Activated CD4-positive, alpha-beta T cell treated with anti-CD3 and anti-CD28 coated beads, Interleukin-2, amount 50 U/mL, for 24 hours (primary cell): ENCODE measurements at places on chromosomes 11 and 22.

- DNase-seq, result no peak
Measured at GRCh38 chr11:117606211-117606610, 190.8 kb downstream of the DSCAML1 start.

DNA sequence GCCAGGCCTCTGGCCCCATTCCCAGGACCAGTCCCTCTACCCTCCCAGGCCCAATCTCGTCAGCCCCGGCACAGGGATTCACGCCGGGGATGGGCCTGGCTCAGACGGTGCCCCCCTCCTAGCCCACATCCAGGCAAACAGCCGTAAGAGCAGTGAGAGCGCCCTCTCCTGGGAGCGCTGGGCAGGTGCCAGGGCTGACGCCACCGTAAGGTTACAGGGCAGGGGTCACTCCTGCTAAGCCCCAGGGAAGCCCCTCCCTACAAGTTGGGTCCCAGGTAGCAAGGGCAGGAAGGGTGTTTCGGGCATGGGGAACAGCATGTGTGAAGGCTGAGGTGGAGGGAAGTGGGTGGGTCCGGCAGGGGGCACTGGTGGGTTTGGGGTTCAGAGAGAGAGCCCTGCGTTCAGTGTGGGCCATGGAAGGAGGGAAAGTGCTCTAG lies 19.2 kb upstream of the PPARA start:
- DNase-seq, result no peak

DNA sequence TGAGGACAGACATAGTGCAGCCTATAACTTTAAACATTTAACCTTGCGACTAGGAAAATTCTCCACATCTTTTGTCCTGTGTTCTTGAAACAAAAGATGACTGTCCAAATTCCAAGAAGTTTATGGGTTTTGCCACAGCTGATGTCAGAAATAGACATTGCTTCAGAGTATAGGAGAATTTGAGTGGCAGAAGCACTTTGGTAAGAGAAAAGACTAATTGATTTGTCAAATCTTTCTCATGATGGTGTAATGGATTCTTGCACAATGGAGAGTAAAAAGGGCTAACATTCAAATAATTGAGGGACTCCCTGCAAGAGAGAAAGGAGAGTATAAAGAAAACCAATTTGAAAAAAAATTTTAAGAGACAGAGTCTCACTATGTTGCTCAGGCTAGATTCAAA lies 25.3 kb downstream of the C11orf58 start:
- DNase-seq, result no peak

DNA sequence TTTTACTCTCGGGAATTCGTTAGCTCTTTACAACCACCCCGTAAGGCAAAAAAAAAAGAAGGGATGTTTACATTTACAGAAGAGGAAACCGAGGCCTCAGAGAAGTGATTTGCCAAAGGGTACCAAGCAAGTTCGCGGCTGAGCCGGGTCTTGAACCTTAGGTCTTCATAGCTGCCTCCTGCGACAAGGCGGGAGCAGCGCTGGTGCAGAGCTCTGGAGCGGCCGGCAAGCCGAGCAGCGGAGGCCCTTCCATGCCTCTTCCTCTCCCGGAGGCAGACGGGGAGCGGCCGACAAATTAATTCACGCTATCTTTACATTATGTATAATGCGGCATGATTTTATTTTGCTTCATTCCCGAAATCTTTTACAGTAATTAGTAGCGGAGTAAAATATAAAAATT lies 536.3 kb downstream of the INSC start:
- DNase-seq, result no peak

DNA sequence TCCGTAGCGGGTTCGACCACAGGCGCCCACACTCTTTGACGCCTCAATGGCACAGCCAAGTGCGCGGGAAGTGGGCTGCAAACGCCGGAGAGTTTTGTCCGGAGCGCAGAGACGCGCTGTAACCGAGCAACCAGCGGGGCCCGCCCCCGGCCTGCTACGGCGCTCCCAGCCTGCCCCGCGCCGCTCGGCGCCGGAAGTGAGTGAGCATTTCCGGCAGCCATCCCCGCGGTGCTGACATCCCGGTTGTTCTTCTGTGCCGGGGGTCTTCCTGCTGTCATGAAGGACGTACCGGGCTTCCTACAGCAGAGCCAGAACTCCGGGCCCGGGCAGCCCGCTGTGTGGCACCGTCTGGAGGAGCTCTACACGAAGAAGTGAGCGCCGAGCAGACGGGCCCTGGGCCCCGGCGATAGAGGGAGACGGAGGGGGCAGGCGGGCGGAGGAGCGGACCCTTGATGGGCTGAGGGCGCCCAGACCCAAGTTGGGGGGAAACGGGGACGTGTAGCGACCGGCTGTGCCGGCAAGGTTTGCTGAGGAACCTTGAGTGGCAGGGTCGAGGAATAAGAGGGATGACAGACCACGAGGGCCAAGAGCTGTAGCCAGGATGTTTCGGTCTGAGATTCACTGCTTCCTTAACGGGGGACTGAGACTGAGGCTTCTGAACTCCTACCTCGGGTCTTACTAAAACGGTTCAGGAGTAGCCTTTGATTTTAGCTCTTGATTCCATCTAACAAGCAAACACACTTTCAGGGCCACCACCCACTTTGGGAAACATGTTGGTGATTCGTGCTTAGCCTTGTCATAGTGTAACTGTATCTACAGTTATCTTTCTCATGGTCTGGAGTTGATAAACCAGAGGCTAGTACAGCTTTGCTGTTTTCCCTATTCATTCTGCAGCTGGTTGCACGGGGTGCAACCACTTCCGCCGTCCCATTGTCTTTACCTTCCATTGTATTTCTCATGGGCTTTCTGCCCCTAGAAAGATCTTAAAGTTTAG lies at the start of gene PSMD13:
PSMD13 (plus strand) TSS at position 203 of the 994 bp plus-strand sequence; CDS start at position 277, 74 bp downstream.
- DNase-seq, result peak; percentile 76

- no peak for DNase-seq
Measured at GRCh38 chr11:34192481-34193401, 87.3 kb downstream of the NAT10 start.

DNA sequence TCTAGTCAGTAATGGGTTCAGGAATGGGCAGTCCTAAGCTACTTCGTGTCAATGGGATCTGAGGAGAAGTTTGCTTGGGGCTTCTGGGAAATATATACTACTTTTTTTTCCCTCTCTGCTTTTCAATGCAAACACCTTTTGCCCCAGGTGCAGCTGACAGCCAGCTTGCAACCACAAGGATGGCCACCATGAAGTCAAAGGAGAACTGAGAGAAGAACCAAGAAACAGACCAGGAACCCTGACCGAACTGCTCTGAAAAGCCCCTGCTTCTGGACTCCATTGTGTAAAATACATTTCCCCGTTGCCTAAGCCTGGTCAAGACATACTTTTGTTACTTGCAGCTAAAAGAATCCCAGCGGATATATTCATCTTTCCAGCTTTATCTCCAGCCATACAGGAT lies 20.1 kb upstream of the CD44 start:
- DNase-seq, result no peak

- DNase-seq, result no peak
Measured at GRCh38 chr11:110856996-110857812, 145.0 kb upstream of the ARHGAP20 start.

DNA sequence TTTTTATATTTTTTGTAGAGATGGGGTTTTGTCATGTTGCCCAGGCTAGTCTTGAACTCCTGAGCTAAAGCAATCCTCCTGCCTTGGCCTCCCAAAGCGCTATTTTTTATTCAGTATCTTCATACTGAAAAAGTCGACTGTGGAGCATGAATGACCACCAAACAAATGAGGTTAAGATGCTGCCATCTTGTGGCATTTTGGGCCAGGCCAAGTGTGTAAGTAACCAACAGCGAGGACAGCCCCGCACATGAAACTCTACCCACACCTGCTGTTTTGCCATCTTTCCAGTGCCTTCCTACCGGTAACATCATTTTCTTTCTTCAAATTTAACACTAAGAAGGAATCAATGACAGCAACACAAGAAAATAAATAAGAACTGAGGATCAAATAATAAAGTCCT lies 32.2 kb upstream of the AQP11 start:
- DNase-seq, result no peak

DNA sequence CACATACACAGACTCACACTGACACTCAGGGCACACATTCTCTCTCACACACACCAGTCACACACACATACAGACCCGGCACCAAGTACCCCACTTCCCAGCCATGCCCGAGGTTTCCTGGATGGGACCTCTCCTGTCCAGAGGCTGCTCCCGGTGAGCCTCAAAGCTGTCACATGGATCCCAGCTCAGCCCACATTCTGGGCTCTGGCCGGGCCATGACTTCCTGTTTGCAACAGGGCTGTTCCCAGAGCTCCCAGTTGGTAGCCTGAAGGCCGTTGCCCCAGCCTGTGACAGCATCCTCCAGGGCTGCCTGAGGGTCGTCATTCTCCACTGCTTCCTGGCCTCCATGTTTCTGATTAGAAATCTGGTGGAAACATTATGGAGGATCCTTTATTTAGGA lies 14.6 kb upstream of the CYP2D6 start:
- no peak for DNase-seq

DNA sequence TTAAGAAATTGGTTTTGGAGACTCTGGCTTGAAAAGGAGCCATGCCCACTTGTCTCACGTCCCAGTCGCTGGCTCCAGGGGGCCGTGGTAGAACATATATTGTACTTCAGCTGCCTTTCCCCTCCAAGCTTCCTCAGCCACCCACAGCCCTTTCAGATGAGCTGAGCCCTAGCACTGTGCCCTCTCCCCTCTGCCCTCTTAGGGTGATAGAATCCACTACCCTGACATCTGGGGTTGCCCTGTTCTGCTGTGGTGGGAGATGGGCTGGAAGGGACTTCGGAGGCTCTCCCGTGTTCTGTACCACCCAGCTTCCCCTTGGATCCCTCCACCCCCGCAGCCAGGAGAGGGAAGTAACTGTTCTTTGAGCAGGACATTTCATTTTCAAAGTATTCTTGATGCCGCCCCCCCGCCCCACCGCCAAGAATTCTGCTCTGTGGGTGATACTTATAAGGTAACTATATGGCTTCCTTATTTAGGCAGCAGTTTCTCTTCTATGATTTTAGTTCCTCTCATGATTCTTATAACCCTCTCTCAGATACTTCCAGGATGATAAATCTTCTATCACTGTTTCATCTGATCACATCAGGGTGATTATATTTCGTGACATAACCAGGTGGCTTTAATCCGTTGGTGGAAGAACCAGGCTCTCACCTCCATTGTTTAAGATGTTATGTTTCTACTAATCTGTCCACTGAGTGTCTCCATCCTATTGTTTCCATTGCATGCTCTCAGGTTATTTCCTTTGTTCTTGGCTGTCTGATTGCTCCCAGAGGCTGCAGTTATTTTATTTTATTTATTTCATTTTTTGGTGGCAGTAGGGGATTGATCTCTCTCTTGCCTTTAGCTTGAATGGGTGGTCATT lies 24.1 kb downstream of the ZBTB16 start:
- DNase-seq, result no peak

DNA sequence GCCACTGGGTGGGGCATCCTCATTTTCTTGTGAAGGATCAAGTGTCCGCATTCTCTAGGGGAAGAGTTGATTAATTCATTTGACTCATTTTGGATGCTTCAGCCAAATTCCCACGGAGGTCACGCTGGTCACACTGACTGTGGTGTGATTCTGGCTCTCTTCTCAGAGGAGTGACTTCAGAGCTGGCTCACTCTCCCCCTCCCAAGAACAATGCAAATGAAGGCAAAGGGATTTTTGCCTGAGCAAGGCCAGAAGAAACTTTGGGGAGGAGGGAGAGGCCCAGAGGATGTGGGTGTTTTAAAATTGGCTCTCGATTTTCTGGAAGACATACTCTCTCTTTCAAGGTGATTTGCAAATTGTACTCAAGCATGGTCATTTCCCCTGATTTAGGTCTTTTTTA lies 51.1 kb upstream of the LMO2 start:
- no peak for DNase-seq

- no peak for DNase-seq
Measured at GRCh38 chr22:19995611-19996339, 20.8 kb downstream of the ARVCF start.

DNA sequence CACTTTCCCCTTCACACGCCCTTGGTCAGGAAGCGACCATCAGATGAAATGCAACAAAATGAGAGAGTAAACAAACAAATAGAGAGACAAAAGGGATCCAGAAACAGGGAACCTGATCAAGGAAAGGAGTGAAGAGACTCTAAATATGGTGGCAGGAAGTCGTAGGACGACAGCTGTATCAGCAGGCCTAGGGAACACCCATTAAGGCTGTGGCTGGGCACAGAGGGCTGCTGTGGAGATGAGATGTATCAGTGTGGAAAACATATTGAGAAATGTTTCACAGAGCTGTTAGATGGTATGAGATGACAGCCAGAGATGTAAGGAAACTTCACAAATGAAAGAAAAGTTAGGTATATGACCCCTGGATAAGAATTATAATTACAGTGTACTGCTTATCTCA lies 155.8 kb upstream of the MTMR2 start:
- DNase-seq, result no peak

DNA sequence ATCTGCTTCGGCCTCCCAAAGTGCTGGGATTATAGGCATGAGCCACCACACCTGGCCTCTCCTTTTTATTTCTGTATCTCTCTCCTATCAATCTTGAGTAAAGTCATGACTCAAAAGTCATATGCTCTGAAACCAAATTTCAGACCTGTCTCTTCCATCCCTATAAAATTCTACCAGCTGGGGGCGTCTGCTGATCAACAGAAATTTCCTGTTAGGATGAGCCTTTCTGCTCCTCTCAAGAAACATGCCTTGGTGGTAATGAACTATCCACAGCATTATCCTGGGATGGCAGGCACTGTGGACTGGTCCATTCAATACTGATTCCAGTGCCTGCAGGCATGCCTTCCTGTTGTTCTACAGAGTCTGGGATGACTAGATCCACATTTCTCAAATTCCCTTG lies 472.6 kb downstream of the NELL1 start:
- DNase-seq, result no peak

- no peak for DNase-seq
Measured at GRCh38 chr11:44823006-44823405, 96.2 kb downstream of the TSPAN18 start.

- no peak for DNase-seq
Measured at GRCh38 chr11:15871904-15872626, 484.3 kb downstream of the SOX6 start.

GRCh38 chr11:60781286-60781980 lies 3.7 kb upstream of the MS4A10 start:
- DNase-seq, result no peak

GRCh38 chr11:106950067-106950491 lies 68.2 kb downstream of the GUCY1A2 start:
- DNase-seq, result no peak

- no peak for DNase-seq
Measured at GRCh38 chr22:37545703-37546436, 14.4 kb upstream of the CDC42EP1 start.

GRCh38 chr11:75498556-75499255 lies 27.0 kb downstream of the GDPD5 start:
- DNase-seq, result no peak

DNA sequence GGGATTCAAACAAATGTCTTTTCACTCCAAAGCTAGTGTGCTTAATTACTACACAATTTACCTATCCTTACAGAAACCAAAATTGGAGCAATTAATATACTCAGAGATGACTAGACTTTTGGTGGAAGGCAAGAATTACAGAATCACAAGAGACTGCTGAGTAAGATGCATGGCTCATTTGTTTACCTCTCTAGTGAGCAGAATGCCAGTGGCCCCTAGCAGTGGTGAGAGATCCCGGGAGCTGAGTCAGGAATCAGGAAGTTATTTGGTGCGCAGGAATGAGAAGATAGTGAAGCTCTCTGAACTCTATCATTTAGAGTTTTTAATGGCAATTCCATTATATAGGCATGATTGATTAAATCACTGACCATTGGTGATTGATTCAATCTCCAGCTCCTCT lies 188.9 kb upstream of the SESN3 start:
- no peak for DNase-seq
